ENCODE measurements at places on chromosomes 3 and 15.

DNA sequence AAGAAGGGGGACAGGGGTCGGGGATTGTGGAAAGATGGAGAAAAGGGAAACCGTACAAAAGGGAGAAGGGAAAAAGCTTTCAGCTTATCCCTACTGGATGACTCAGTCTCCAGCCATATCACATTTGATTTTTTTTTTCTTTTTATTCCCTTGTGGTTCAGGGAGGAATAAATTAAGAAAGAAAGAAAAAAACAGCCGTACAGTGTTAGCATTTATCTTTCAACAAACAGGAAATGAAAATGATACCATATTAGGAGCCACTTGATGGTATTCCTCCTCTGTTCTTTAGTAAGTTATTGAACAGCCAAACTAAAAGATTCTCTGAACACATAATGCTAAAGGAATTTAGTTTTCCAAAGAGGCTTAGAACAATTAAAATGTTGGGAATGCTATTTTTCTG lies 594.4 kb downstream of the FOXP1 start:
- no peak for DNase-seq

- DNase-seq = no peak
Measured at GRCh38 chr15:45829336-45830153, 194.7 kb downstream of the SQOR start.

GRCh38 chr15:45862034-45862433 lies 227.2 kb downstream of the SQOR start:
- no peak for DNase-seq

DNA sequence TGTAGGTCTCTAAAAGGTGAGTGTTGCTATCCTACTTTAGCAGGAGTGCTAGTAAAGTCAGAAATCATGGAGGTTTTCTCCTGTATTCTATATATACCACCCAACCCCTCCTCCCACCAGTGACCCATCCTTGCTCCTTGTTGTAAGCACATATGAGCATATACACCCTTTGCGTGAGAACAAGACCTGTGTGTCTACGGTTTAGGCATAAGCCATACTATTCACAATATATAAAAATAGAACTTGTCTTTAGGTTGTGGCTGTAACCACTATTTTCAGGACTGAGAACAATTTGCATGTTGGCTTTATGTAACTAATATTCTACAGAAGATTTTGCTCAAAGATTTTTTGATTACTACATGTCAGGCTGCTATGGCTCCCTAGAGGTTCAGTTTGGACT lies 59.1 kb upstream of the TOP2B start:
- DNase-seq = no peak

- no peak for DNase-seq
Measured at GRCh38 chr3:69763458-69763857, 24.2 kb downstream of the MITF start.

DNA sequence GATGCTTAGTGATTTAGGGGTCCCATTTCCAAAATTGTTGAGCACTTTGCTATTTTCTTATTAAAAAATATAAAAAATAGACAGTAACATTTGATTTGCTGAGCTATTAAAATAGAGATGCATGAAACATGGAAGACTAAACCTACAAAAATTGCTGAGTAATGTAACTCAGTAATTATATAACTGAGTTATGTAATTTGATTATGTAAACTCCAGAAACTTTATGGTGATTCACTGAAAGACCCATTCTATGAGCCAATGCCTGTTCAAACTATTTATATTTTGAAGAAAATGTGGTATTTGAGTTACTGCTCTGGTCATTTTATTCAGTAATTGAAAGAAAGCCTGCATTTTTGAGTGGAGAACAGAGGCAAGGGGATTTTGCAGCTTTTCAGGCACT lies 1221.5 kb upstream of the ALCAM start:
- DNase-seq = no peak

Measured in DMS79 (cell line).